ENCODE measurements at places on chromosomes 3 and 15.

- no peak for DNase-seq
Observed at GRCh38 chr15:74897300-74897701, 7.5 kb downstream of the MPI start.

DNA sequence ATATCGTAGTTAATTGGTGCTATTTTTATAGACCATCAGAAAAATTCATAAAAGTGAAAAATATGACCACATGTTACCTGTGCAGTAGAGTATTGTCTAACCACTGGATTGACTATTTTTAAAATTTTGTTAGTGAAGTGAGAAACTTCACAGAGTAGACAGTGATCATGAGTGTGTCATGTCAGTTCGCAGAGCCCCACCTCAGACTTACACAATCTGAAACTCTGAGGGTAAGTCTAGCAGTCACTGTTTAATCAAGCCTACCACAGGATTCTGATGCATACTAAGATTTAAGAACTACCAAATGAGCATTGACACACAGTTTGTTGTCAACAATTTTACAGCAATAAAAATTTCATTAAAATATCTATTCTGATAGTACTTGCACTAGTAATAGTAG is 552.9 kb upstream of the SUCLG2 start:
- DNase-seq = no peak

- DNase-seq = no peak
Observed at GRCh38 chr3:120688121-120688520, 6.1 kb upstream of the HGD start.

GRCh38 chr3:130854208-130854864 is 39.5 kb upstream of the ATP2C1 start:
- no peak for DNase-seq

DNA sequence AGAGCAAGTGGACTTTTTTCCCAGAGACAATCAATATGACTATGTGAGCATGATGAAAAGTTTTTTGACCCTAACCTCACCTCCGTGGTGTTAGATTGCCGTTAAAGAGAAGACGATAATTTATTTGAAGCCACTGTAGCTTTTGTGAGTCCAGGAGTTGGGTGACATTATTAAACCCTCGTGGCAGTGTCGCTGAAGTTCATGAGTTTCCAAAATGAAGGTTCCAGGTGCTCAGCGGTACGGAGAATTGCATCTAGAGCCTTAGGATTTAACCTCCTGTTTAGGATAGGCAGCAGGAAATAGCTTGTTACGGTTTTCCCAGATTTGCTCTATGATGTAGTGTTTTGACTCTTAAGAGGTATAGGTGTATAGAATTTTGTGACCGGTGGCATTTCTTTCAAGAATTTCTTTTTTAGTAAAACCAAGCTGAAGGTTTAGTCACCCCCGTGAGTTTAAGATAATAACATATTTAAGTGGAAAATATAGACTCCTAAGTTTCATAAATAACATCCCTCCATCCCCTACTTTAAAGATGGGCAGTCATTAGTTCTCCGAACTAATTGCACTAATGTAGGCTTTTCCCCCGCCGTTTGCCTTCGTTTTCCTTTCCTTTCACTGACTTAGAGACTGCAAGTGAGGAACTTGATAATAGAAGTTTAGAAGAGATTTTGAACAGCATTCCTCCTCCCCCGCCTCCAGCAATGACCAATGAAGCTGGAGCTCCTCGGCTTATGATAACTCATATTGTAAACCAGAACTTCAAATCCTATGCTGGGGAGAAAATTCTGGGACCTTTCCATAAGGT is 2.0 kb downstream of the SMC4 start:
- no peak for DNase-seq

- no peak for DNase-seq
Observed at GRCh38 chr15:67826717-67827561, 1.6 kb downstream of the SKOR1 start.

- DNase-seq = no peak
Observed at GRCh38 chr3:62332835-62333244, 40.5 kb downstream of the FEZF2 start.

- DNase-seq = no peak
Observed at GRCh38 chr3:193851941-193852674, 259.1 kb downstream of the OPA1 start.

GRCh38 chr3:52034212-52034611 is 22.2 kb downstream of the DUSP7 start:
- no peak for DNase-seq

DNA sequence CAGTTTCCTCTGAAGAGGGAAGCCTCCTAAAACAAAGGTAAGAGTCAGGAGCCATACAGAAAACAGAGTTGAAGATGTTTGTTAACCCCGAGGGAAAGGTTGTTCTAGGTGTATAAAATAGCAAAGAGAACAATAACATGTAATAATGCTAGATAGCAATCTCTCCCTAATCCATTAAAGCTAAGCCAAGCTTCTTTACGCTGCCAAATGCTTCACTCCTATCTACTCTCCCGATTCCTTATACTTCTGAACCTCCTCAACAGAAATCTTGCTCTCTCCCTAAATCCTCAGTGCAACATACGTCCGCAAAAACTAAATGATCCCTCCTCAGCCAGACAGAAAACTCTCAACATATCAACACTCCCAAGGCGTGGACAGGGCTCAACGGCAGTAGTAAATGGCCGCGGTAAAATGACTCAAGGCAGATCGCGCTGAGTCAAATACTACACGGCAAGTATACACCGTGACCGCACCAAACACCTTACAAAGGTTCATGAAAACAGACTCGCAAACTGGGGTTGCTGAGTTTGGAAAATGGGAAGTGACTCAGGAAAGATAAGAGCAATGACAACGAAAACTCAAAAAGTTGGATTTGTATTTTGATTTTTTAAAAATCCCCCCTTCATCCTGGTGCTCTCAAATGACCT is 682 bp downstream of the CLDND1 start:
- DNase-seq = peak; percentile 14

GRCh38 chr15:76197703-76198455 is 113.4 kb downstream of the ETFA start:
- no peak for DNase-seq

DNA sequence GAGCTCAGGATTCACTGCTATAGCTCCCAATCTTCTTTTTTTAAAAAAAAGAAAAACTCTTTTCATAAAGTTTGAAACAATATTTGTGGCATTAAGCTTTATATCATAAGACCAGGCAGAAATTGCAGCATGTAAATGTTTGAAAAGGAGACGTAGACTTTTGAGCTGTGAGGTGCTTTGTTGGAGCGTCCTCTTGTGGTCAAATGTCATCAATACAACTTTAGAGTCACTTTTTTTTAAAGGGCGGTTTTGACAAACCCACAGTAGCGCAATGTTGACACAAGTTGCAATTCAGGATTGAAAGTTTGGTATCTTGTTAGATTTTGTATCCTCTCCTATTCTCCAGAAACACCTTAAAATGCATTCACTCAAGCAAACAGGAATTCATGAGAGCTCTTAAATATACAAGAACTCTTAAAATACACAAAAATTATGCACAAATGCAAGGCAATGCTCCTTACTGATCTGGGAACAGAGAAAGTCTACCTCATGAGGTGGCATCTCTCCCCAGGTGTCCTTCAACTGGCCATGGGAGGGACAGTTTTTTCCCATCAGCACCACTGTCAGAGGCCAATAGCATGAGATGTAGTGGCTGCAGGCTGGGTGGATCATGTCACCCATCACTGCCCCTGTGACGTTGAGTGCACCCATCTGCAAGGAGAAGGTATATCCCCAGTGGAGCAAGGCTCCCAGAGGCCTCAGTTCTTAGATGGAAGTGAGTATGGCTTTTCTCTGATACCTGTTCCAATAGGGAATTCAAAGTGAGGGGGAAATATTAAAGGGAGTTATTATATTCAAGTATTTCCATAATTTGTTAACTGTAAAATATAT is 70.7 kb downstream of the ANXA2 start:
- no peak for DNase-seq

- no peak for DNase-seq
Observed at GRCh38 chr3:156795890-156796481, 30.2 kb upstream of the LEKR1 start.

DNA sequence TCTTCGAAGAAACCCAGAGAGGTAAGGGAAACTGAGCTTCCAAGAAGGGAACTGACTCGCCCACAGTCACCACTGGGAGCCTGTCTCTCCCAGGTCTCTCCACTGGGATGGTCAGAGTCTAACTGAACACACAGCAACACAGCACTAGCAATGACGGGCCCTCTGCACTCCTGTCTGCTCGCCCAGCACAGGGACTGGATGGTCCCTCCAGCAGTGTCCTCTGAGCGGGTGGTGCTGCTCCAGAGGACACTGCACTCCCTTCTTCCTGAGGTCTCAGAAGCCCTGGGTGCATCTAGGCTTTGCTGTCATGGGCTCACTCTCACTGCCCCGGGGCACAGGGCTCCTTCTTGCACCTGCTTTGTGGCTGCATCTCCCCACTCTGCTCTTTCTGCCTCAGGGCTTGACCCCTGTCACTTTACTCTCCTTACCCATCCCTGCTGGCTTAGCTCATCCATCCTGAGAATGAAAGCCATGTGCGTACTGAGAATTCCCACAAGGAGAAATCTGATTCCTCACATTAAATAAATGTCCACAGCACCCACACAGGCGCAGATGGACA is 356.6 kb downstream of the GABRG3 start:
- DNase-seq = no peak

DNA sequence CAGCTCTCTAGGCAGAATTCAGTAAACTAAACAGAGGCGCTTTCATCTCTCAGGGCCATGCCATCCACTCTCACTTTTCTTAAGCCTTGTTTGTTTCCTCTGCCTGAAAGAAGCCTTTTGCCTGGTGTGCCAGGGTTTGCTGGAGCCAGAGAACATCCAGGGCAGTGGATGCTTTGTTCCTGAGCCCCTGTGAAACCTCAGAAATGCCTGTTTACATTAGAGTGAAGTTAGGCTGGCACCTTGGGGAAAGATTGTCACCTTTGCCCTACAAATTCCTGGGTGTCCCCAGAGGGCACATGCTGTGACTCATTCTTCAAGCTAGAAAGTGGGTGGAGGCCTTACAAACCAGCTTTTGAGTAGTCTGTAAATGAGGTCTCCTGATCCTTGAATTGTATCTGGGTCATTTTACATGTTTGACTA is 10.7 kb upstream of the TRAK1 start:
- DNase-seq = no peak

DNA sequence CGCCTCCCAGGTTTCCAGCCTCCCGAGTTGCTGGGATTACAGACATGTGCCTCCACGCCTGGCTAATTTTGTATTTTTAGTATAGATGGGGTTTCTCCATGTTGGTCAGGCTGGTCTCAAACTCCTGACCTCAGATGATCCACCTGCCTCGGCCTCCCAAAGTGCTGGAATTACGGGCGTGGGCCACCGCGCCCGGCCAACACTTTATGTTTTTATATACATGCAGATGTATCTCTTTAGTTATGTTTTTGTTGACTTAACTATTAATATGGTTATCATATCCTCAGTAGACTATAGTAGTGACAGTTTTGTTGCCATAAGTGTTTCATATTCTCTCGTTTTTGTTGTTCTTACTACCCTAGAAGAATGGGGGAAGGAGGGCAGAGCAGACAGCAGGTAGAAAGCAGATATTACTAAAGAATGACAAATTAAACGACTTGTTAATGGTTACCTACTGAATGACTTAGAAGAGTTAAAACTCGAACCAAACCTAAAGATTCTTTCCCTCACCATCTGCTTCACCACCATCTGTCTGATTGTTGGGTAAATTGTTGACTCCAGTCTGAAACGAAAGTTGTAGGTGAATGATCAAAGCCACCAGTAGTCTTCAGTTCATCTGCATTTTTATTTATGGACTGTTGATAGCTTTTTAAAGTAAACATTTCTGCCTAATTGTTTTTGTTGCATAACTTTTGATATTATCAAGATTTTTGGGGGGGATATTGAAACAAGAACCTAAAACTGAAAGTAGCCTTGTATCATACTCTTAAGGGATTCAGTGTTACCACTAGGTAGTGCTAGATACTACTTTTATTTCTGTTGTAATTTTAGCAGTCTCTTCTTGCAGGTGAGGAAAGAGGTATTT is 89.3 kb downstream of the RASA2 start:
- DNase-seq = no peak

DNA sequence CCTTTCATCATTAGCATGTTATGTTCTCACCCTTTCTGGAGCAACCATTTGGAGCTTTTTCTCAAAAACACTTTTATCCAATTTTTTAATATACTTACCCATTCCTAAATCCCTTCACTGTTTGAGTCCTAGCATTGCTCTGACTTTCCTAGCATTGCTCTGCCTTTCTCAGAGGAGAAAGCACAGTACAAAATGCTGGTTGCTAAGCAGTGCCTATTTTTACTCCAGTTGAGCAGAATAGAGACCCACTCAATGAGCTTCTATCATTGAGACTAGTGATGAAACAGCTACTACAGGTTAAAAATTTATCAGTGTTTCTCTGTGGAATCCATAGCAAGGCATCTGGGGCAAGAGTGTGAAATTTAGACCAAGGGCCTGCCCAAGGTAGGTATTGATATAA is 21.8 kb upstream of the IL1RAP start:
- no peak for DNase-seq

DNA sequence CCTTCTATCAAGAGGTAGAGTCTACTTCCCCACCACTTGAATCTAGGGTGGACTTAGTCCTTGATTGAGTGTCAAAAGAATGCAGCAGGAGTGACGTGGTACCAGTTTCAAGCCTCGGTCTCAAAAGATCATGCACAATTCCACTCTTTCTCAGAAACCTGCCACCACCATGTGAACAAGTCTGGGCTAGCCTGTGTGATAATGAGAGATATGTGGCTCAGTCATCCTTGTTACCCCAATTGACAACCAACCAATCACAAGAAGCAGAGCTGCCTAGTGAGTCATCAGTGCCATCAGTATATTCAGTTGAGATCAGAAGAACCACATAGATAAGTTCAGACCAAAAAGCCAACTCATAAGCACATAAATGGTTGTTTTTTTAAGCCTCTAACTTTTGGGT is 374.5 kb downstream of the IL20RB start:
- no peak for DNase-seq

GRCh38 chr3:184796954-184797353 is 15.0 kb upstream of the VPS8 start:
- DNase-seq = no peak

GRCh38 chr3:45832699-45833098 is 9.2 kb downstream of the LZTFL1 start:
- DNase-seq = no peak
